ENCODE measurements at places on chromosomes 11 and 22.
A peak's percentile ranks its signal among the peaks of the same experiment; 100 is the strongest.

- DNase-seq, result peak; percentile 83
These were observed 108.8 kb upstream of the CD44 start for GRCh38 chr11:35029979-35030682.

DNA sequence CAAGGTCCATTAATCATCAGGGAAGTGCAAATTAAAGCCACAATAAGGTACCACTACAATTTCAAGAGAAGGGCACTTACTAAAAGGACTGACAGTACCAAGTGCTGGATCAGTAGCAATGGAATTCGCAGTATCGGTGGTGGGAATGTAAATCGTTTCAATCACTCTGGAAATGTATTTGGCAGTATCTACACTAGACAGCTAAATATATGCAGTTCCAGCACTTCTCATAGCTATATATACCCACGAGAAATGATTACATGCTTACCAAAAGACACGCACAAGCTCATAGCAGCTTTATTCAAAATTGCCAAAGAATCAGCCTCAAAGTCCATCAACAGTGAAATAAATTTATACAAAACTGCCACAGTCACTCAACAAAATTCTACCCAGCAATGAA lies 4.4 kb upstream of the ZNF280B start:
- DNase-seq, result no peak

- DNase-seq, result no peak
These were observed 9.6 kb upstream of the UCP3 start for GRCh38 chr11:74018331-74019005.

DNA sequence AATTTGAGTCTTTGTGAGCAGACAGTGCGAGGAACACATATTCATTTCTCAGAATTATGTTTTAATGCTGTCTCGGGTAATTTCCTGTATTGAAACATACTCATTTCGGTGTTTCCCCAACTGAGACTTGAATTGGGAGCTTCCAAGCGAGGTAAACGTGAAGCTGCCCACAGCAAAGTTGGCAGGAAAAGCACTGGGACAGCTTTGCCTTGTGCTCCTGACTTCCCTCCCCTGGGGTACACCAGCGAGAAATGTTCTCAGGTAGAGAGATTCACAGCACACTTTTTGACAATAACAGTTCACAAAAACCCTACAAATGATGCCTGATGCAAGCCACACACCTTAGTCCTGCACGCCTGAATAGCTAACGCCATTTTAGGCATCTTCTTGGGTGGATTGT lies 3.1 kb downstream of the HTR3B start:
- no peak for DNase-seq

DNA sequence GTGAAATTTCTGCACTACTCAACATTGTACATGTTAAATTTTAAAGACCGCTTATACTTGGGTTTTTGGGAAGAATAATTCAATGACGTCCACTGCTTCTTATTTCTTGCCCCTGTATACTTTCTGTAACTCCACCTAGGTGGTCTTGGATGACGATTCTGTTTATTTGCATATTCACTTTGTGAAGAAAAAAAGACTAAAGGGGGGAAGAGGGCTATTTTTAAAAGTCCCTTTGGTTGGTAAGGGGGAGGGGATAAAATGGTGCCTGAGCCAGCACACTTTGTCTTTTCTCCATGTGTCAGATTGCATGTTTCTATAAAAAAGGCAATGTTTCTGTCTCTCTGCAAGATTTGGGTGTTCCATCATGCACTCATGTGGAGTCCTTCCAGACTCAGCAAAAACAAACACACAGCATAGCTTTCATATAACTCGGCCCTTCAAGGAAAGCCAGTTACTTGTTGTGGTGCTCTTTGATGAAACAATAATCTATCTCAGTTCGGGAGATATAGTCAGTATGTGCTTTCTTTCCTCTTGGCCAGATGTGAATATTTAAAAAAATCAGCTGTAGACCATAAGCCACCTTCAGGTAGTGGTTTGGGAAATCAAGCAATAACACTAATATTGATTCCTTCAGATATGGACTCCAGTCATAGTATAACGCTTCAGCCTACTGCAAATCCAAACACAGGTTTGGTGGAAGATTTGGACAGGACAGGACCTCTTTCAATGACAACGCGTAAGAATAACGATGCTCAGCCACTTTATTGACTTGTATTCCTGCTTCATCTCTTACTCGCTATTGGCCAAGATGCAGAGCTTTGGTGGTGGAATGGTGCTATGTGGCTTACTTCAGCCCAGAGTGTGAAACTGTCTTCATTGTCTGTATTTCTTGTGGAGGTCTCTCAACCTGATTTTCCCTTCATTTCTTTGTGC lies 68.8 kb downstream of the CD44 start:
- no peak for DNase-seq

DNA sequence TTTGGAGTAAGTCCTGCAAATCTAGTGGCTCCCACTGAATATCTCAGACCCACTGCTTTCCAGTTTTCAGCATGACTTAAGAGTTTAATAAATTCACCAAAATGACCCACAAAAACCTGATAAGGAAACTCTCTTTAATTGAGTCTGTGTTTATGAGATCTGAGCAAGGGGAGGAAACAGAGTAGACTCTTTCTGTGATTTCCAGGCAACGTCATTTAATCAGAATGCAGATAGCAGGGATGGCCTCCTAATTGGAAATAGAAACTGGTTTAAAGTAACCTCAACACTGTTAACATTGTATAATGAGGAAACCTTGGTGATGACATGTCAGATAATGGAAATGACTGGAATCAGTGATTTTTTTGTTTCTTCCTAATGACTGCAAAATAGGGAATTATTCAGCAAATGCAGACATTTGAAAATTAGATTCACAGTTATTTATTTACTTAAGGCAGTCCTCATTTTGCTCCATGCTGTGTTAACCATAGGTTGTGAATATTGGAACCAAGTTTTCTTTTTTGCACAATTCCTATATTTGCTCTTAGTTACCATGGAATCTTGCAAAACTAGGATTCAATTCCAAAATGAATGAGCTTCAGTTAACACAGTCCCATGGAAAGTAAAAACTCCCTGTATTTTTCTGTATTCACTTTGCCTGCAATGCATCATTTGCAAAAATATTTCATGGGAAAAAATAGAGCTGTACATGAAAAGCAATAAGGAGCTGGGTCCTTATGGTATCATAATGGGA lies 1324.5 kb downstream of the LRRC4C start:
- no peak for DNase-seq

DNA sequence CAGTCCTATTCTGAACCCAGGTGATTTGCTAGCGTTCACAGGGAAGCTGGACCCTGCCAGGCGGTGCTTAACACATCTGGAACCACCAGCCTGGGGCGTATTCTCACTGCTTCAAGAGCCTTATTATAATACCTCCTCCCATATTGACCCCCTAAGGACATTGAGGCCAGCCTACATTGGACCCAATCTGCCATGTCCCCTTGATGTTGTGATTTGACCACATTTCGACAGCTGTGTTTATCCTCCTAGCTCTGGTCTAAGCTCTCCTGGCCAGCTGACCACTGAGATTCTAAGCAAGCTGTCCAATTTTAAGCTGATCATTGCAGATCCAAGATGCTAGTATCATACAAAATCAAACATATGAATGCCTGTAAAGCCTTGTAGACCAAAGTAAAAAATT lies 148.1 kb upstream of the BLID start:
- DNase-seq, result no peak

GRCh38 chr11:131302836-131303235 lies 67.6 kb upstream of the NTM start:
- DNase-seq, result no peak

GRCh38 chr11:4626207-4627099 lies 10.8 kb upstream of the OR51D1 start:
- DNase-seq, result peak; percentile 77

GRCh38 chr11:61390161-61390560 lies 2.2 kb upstream of the TMEM216 start:
- no peak for DNase-seq

- no peak for DNase-seq
These were observed 118.4 kb upstream of the ASPHD2 start for GRCh38 chr22:26310616-26311015.
